ENCODE measurements at places on chromosomes 13 and 19.

DNA sequence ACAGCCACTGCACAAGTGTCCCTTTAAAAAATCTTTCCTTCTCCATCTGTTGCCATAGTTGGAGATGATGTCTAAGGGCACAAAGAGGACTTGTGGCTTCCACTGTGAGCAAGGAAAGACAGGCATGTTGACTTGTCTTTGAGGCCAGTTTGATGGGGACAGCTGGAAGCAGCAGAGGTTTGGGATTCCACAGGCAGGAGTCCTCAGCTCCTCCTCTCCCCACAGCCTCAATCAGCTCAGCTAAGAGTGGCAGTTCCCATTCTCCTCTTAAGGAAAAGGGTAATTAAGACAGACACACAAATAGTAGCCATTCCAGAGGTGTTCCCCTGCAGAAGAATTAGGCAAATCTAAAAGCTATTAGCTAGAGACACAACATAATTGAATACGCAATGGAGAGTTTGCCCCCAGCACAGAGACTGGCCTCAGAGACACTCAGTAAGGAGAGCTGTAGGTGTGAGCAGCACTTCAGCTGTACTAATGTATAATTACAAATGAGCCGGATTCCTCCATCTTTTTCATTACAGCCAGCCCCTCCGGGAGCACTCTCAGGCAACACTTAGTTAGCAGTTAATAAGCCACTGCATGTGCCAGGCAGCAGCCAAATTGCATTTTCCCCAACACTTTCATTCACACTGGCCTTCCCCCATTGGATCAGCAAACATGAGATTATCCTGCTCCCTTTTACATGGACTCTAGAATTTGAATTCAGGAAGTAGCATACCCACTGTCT lies 434.0 kb downstream of the FOXO1 start:
- no peak for DNase-seq

- DNase-seq, result no peak
Measured at GRCh38 chr19:54391589-54392061, 23.6 kb upstream of the TTYH1 start.

DNA sequence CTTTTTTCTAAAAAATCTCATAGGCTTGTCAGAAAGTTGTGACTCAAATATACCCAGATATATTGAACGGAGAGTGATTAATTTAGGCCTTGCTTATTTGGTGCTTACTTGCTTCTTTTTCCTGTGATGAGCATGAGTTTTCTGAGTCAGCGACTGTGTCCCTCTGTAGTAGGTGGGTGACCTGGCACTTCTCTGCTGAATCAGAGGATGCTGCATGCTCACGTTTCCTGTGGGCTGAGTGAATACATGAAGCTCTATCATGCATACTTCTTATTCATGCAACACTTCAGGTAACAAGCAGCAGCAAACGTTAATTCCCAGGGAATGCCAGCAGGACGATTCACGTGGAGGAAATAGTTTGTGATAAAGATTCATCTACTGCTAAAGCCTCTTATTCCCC lies 245.0 kb downstream of the KLF5 start:
- peak; percentile 5 for DNase-seq

- DNase-seq, result no peak
Measured at GRCh38 chr19:5960005-5961001, 17.6 kb downstream of the RANBP3 start.

- no peak for DNase-seq
Measured at GRCh38 chr13:103844471-103844870, 778.3 kb upstream of the SLC10A2 start.

DNA sequence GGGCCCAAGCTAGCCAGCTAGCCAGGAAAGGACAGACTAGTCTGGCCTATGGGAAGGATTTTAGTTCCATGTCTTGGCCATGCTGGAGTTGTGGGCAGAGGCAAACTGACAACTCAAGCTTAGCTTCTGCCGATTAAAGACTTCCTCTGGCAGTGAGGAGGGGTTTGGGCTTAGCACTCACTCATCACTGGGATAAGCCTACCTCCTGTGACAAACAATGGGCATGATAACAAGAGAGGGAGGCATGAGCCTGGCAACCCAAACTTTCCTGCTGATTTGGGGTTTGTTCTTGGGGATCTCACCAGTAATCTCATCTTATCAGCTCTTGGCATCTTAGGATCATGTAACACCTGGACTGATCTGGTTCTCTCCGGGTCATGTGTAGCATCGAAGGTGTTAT lies 83.6 kb downstream of the KL start:
- DNase-seq, result no peak

DNA sequence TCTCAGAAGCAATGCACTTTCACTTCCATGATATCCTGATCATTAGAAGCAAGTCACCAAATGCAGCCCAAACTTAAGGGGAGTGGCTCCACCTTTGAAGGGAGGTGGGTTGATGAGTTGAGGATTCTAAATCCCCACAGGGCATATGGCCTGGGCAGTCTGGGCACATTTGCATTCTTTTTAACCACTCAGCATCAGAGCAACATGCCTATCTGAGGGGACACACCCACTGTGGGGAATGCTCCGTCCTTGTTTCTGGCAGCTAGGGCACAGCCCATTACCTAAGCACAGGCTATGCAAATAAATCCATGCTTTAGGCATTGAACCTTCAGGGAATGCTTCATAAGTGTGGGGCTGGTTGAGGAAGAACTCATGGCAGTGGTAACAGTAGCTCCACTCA lies 12.3 kb upstream of the SACS start:
- DNase-seq, result no peak

- no peak for DNase-seq
Measured at GRCh38 chr19:42143341-42144234, 11.3 kb upstream of the POU2F2 start.

GRCh38 chr13:43688227-43688907 lies 98.4 kb downstream of the ENOX1 start:
- DNase-seq, result no peak

GRCh38 chr13:20840568-20840967 lies 62.0 kb downstream of the XPO4 start:
- DNase-seq, result no peak

DNA sequence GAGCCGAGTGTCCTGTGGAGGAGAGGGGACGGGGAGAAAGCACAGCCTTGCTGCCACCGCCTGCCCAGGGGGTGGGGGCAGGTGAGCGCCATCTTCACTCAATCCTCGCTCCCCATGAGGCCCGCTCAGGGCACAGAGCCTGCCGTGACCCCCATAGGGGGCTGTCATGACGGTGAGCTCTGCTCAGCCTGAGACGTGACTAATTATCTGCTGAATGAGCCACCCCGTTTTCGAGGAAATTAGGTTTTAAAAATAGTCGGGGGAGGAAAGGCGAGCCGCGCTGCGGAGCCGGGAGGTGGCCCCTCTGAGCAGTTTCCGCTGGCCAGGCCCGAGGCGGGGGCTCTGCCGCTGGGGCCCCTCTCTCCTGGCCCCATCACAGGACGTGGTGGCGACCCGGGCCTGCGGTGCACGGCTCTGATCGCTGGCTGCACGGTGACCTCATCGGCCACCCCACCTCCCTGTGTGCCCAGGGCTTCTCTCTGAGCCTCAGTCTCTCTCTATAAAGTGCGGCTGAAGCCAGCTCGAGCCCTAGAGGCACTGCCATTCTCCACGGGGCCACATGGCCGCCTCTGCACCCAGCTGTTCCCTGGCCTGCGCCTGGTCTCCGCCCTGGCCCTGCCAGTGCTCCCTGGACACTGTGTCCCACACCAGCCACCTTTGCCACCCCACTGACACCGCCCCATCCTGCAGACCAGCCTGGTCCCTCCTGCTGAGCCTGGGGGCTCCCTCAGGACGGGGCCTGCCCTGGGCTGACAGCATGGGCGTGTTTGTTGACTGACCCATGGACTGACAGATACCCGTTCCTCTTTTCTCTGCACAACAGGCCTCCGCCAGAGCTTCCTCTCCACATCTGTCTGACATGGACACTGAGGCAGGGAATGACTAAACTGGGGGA lies 28.3 kb downstream of the PIP5K1C start:
- peak; percentile 13 for DNase-seq

GRCh38 chr19:47381653-47382279 lies 32.7 kb downstream of the DHX34 start:
- no peak for DNase-seq

DNA sequence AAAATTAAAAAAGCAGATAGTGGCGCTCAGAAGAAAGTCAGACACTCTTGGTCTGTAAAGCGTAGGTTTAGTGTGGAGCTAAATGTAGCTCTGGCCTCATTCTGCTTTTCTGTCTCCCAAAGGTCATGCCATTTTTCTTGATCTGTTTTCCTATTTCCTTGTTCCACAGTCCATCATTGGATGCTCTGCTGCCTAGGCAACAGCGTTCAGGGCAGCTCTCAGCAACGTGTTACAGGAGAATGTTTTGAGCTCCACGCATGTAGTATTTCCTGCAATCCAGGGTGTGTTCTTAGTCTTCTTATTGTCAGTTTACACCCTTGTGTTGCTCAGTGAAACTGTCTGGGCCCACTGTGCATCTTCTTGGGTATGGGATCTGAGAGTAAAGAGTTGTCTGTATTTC lies 46.0 kb upstream of the PCDH8 start:
- DNase-seq, result no peak

DNA sequence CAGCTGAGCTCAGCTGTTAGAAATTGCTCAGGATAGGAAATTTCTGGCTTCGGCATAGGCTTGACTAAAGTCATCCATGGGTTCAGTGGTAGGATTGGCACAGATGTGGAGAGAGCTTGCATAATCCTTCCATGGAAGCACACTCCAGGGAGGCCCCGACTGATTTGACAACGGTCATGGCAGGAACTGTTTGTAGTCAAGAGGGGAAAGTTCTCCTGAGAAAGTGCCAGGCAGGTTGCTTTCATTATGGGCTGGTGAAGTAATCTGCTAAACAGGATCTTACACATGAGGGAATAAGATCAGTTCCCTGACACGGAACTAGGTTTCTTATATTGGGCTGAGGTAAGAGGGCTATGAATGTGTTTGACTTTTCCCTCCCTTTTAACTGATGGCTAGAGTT lies 120.1 kb downstream of the RGCC start:
- DNase-seq, result no peak

DNA sequence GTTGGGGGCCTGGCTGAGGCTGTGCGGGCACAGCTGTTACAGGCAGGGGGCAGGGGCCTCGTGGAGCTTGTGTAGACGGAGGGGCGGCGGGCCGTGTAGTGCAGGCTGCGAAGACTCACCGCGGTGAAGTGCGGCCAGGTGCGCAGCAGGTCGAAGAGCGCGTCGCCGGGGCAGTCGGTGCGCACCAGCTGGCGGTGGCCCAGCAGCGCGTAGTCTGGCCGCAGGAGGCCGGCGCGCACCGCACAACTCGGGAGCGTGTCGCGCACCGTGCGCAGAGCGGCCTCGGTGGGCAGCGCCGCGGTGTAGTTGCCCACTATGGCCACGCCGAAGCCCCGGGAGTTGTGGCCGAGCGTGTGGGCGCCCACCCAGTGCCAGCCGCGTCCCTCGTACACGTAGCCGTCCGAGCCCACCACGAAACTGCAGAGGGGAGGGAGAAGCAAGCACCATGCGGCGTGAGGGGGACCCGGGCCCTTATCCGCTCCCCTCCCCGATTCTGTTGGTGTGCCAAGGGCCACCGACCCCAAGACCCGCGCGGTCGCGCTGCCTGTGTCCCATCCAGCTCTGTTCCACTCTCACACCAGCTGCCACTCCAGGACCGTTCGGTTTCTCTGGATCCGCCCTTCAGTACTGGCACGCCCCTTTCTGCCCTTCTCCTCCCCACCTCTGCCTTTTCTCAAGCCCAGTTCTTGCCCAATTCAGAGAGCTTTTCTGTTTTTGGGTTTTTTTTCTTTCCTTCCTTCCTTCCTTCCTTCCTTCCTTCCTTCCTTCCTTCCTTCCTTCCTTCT lies 5.4 kb upstream of the RASAL3 start:
- peak; percentile 36 for DNase-seq

DNA sequence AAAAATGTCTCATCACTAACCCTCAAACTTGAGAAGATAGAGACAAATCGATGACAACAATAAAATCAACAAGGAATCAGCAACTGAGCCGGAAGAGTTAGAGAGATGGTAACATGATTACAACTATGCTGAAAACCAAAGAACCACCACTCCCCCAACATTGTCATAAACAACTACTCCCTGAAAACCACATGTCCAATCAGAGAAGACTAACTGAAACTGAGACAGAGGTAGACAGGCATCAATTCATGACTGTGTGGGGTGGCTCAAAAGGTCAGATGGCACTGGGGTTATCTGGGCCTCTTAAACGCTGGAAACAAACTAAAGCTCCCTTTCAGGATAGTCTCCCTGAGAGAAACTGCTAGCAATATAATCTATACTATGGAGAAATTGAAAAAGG lies 488.8 kb downstream of the KCTD12 start:
- DNase-seq, result no peak

- no peak for DNase-seq
Measured at GRCh38 chr19:32869966-32870573, 503 bp upstream of the SLC7A9 start.

- no peak for DNase-seq
Measured at GRCh38 chr13:42056583-42056982, 8.1 kb downstream of the DGKH start.

- DNase-seq, result peak; percentile 74
Measured at GRCh38 chr19:40549007-40549708, 27.5 kb upstream of the SHKBP1 start.

GRCh38 chr13:63367522-63368198 lies 1952.0 kb upstream of the PCDH20 start:
- DNase-seq, result no peak

DNA sequence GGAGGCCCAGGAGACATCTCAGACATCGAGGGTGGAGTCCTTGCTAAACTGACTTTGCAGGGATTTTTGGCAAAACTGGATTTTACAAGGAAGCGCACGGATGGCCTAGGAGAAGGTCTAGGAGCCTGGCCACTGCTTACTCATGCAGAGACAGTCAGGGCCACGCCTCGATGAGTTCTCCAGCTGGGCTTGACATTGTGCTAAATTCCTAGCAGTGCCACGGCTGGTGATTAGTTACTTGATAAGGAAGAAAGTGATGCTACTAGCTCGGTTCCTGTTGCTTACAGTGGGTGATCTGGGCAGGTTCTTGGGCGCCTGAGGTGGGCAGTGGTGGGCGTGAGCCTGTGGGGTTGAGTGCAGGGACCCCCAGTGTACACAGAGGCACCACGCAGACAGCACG lies 143.4 kb downstream of the SOX1 start:
- no peak for DNase-seq

Data from stimulated activated CD4-positive, alpha-beta T cell treated with anti-CD3 and anti-CD28 coated beads, Interleukin-12 subunit alpha, Interleukin-12 subunit beta, amount 100 ng/mL, for 4 hours (primary cell).